ENCODE measurements at places on chromosomes 12 and 14.

GRCh38 chr14:61893371-61893940, 131.2 kb downstream of the SNAPC1 start:
- DNase-seq, result no peak

GRCh38 chr12:1470051-1470450, 124.3 kb downstream of the FBXL14 start:
- no peak for DNase-seq

DNA sequence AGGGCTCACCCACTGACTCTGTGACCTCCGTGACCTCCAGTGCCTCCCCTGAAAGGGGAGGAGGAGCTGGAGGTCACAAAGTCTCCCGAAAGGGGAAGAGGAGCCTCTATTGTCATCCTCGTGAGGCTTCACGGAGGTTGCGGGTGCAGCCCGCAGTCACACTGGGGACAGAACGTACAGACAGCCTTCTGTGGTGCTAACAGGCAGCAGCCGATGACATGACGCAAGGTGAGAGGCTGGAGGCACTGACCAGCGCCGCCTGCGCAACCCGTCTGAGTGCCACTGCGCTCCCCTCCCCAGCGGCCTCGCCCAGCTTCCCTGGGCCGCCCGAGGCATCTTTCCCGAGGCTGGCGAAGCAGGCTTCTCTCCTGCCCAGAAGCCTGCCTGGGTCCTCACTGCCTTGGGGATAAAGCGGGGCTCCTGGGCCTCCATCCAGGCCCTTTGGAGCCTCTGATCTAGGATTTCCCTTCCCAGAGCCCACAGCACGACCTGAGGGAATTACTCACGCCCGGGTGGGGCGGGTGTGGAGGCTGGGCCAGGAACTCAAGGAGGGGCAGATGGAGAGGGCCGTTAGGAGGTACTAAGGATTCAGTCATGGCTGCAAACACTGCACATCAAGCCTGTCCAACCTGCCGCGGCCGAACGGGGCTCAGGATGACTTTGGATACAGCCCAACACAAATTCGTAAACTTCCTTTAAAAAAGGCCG, 12.3 kb upstream of the LBHD2 start:
- DNase-seq, result no peak

GRCh38 chr12:50314636-50315312, 31.5 kb upstream of the LIMA1 start:
- DNase-seq, result no peak

DNA sequence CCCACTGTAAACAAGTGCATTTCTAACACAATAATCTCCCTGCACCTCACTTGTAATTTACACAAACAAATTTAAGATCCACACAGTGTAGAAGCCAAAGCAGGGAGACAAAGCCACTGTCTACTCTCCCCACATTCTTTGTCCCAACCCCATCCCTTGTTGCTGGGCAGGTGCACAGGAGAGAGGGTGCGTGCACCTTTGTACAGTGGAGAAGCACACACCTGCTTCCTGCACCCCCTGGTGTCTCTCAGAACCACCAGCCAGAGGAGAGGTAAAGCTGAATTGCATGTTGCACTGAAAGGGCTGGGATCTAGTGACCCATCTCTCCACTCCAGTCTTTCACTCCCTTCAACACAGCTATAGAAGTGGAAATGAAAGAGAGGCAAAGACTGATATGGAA, 51.4 kb upstream of the IFNG-AS1 start:
- no peak for DNase-seq

DNA sequence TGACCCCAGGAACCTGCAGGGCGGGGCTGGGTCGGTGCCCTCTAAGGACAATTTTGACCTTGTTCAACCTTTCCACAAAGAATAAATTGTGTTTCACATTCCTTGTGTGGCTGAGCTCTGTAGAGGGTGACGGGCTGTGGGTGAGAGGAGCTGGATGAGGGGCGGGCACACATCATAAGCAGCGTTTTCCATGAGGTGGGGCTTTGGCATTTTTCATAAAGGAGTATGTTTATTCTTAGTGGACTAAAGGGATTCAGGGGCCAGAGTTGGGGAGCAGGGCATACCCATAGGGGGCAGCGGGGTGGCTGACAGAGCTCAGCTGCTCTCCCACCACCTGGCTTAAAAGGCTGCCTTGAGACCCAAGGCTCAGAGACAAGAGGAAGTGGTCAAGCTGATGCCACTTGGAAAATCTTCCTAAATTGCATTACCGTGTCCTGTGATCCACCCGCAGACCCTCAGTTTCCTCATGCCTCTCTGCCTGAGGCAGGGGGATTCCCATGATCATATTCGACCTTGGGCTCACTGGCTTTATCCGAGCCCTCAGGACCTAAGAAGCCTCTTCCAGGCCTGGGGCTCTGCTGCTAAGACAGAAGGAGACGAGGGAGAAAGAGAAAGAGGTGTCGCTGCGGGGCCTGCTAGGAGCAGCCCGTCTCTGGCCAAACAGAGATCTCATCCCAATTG, 11.4 kb downstream of the MMP14 start:
- no peak for DNase-seq

- no peak for DNase-seq
These were observed 685.9 kb downstream of the DIO2 start for GRCh38 chr14:79525416-79525815.

GRCh38 chr14:87153391-87153790, 839.6 kb downstream of the GALC start:
- DNase-seq, result no peak

DNA sequence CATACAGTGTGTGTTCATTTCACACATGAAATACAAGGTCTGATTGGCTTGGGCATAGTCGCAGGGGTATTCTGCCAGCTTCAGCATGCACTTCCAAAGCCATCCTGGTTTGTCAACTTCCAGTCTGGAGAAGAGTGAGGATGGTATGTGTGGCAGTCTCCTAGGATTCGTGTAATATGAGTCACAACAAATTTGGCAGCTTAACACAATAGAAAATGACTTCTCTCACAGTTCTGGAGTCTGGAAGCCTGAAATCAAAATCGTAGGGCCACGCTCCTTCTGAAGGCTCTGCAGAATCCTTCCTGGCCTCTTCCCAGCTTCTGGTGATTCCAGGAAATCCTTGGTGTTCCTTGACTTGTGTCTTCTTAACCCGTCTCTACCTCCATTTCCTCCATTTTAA, 167.5 kb downstream of the PPM1H start:
- DNase-seq, result no peak

DNA sequence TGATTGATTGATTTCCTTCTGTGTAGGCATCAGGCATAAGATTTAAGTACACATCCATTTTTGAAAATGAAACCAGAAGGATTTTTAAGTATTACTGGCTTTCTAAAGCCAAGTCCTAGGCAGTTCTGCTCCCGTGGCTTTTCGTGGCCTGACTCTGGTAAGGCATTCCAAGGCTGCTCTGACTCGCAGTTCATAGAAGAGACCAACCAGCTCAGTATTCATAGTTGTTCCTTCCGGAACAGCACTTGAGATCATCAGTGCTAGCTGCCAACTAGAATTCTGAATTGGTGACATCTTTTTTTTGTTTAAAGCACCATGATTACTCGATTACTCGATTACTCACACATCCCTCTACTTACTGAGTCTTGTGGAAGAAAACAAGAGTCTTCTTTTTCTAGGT, 25.9 kb downstream of the SUDS3 start:
- no peak for DNase-seq

- no peak for DNase-seq
These were observed 96.1 kb downstream of the KCNA5 start for GRCh38 chr12:5139751-5140150.

GRCh38 chr14:23630687-23631086, 5.5 kb upstream of the DHRS2 start:
- no peak for DNase-seq

GRCh38 chr14:103052407-103052806, 4.9 kb downstream of the CDC42BPB start:
- no peak for DNase-seq

- no peak for DNase-seq
These were observed 91.9 kb downstream of the SLC24A4 start for GRCh38 chr14:92414690-92415445.

DNA sequence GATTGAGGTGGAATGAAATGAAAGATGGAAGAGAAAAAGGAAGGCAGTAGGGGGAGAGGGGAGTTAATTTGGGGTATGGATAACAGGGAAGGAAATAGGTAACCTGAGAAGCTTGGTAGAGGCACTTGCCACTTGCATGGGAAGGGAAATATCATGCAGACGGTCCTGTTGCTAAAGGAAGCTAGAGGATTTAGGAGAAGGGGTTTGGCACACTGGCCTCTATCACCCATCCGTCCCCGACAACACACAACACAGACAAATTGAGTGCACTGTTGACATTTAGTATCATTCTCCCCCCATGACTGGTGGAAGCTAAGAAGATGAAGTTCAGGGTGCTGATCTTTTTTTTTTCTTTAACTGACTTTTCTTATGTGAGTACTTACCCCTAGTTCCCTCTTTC, 2.0 kb downstream of the OR10AD1 start:
- DNase-seq, result no peak

DNA sequence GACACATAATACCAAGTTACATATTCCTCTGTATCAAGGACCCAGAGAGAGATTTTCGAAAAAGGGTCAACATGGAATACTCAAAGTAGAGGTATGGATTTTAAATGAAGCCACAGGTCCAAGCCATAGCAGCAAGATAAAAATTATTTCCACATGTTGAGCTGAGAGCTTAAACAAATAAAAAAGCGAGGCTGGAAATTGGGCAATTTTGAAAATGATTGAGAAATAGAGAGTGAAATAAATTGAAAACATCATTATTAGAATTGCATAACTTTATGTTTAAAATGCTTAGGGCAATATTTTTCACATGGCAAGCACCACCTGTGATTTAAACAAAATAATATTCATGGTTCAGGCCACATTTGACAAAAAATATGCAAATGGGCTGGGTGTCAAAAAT, 1251.0 kb upstream of the USP15 start:
- no peak for DNase-seq

- DNase-seq, result no peak
These were observed 1.4 kb upstream of the AQP2 start for GRCh38 chr12:49948866-49949845.

DNA sequence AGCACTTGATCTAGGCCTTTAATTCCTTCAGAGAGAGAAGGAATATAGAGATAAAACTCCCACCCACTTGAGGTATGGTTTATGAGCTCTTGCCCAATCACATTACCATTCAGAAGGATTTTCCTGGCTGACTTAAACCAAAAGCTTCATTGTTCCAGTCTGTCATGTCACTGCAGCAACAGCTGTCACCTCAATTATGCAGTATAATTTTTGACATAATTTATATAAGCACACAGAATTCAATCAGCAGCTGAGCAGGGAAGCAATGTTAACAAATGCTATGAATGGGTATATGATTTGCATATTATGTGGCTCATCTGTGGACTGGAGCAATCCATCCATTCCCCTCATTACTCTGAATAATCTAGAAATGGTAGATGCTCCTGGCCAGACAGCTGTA, 40.3 kb downstream of the CBX5 start:
- DNase-seq, result no peak

GRCh38 chr12:113456199-113456598, 15.5 kb downstream of the LHX5 start:
- no peak for DNase-seq

DNA sequence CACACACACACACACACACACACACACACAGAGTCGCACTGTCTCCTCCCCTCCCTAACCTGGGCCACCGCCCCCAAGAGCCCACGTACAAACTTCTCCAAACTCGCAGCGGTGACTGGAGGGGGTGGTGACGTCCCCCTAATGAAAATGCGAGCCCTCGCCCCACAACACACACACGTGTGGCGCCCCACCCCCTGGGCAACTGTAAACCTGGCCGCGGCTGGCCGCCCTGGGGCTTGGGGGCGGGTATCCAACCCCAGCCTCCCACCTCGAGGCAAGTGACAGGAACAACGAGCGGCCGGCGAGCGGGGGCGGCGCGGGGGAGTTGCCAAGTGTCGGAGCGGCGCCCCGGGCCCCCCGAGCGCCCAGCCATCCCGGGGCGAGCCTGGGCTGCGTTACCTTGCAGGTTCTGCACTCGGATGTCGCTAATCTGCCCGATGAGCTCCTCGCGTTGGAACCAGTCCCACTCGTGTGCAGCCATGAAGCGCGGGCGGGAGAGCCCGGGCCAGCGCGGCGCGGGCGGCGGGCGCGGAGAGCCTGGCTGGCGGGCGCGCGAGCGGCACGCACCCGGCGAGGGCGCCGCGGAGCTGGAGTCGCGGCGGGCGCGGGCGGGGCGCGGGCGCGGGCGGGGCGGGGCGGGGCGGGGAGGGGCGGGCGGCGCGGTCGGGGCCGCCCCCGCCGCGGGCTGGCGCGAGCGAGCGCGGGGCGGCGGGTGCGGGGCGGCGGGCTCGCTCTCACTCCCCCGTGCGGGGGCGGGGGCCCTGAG, at the start of gene CLMN:
CLMN (minus strand) TSS at position 597 of the 766 bp plus-strand sequence; CDS start at position 481, 116 bp downstream.
- DNase-seq, result peak; percentile 3

- no peak for DNase-seq
These were observed 44.8 kb downstream of the PZP start for GRCh38 chr12:9163392-9163791.

- DNase-seq, result no peak
These were observed 65.4 kb downstream of the LLPH start for GRCh38 chr12:66065150-66065549.

- DNase-seq, result no peak
These were observed 16.7 kb downstream of the NT5DC3 start for GRCh38 chr12:103824290-103824689.

- no peak for DNase-seq
These were observed 72.3 kb downstream of the METTL25 start for GRCh38 chr12:82430541-82431145.

DNA sequence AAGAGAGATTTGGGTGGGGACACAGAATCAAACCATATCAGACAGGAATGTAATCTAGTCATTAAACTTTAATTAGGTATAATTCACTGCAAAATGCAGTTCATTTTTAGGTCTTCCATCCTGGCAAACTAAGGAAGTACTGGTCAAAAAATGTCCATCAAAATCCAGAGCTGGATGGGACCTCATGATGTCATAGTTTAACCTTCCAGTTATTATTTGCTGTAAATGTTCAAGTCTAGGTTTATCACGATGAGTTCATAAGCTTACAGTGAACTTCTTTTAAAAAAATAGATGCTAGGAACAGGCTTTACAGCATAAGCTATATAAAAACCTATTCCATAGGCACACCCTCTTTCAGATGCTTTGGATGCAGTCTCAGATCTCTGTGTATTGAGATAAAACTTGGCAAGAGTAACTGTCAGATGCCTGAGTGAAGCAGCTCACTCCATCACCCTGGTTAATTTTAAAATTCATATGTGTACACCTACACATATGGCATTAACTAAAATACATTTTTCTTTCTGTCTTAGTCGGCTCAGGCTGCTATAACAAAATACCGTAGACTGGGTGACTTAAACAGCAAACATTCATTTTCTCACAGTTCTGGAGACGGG, 7.9 kb downstream of the SSPN start:
- no peak for DNase-seq

- DNase-seq, result no peak
These were observed 542.4 kb downstream of the FLRT2 start for GRCh38 chr14:86072116-86072894.

GRCh38 chr12:110766311-110767154, 23.8 kb upstream of the PPP1CC start:
- no peak for DNase-seq

DNA sequence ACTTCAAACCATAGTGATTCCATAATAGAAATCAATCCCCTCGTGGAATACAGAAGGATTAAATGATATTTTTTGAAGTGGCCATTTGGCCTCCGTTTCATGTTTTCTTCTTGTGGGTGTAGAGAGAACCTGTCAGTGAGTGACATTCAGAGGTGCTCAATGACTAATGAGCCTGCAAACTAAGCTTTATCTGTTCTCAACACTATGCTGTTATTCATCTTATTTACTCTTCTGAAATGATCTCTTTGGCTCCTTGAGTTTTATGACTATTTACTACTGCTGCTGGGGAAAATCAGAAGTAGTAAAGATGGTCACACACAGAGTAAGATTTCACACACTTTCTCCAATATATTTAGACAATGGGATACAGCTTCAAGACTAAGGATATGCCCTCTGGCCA, 30.4 kb downstream of the ATP2B1 start:
- no peak for DNase-seq

Measured in activated T-helper 1 cell treated with anti-CD3 and anti-CD28 coated beads, Interleukin-2, amount 50 U/mL, for 16 hours (primary cell).